ELR (cell line): ENCODE measurements at places on chromosomes 7 and 10.

- DNase-seq, result no peak
Measured at GRCh38 chr7:96484091-96484490, 162.2 kb upstream of the SLC25A13 start.

- DNase-seq, result peak; percentile 73
Measured at GRCh38 chr7:13017333-13017857, 330.0 kb downstream of the ARL4A start.

DNA sequence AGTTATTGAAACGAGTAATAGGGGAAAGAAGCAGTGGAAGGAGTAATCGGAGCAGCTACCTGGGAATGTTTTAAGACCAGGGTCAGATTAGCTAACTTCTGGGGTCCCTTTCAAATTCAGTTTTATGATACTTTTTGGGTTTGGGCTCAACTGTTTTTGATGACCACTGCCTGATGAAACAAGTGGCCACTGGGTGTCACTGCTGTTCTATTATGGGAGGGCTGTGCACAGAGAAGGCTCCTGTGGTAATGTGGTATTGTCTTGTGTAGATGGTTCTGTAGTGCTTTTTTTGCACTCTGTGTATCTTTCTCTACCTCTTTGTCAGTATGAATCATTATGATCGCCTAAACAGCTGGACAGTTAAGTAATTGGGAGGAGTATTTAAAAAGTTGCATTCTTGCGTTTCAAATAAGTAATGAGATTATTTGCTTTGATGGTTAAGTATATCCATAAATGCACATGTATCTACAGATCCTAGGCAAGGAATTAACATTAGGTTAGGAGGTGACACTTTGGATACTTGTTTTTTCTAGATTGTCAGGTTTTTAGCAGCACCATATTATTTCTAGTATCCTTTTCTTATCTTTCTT lies 128.4 kb downstream of the ABCA13 start:
- DNase-seq, result peak; percentile 58

- DNase-seq, result peak; percentile 7
Measured at GRCh38 chr7:146090023-146090645, 26.5 kb upstream of the CNTNAP2 start.

DNA sequence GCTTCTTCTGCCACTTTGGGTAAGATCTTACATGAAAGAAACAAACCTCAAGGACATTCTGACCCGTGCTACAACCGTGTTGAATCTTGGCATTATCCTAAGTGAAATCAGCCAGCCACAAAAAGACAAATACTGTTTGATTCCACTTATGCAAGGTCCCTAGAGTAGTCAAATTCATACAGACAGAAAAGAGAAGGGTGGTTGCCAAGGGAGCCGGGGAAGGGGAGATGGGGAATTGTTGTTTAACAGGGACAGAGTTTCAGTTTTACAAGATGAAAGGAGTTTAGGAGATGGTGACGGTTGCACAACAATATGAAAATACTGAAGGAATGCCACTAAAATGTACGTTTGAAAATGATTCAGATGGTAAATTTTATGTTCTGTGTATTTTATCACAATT lies 12.2 kb upstream of the CLEC2L start:
- no peak for DNase-seq

GRCh38 chr7:31529103-31529502 lies 15.2 kb downstream of the ITPRID1 start:
- DNase-seq, result no peak

DNA sequence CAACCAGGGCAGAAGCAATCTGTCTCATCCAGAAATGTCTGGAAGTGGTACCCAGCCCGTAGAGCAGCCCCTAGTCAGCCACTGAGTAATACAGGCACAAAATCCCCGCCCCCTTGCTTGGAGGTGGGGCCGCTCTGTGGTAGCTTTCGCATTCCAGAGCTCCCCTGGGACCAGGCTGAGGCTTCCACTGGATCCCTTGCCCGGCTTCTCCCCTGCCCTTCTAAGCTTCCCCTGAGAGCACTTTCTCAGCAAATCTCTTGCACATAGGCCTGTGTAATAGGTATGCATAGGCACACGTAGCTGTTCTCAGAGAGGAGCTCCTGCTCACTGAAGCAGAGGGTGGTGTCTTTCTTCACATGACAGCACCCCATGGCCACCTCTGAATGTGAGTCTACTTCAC lies 144.2 kb downstream of the BMS1 start:
- peak; percentile 17 for DNase-seq
